ENCODE measurements at places on chromosomes 5 and 9.

- no peak for DNase-seq
These were observed 568.7 kb upstream of the ADAMTS16 start for GRCh38 chr5:4571248-4571948.

DNA sequence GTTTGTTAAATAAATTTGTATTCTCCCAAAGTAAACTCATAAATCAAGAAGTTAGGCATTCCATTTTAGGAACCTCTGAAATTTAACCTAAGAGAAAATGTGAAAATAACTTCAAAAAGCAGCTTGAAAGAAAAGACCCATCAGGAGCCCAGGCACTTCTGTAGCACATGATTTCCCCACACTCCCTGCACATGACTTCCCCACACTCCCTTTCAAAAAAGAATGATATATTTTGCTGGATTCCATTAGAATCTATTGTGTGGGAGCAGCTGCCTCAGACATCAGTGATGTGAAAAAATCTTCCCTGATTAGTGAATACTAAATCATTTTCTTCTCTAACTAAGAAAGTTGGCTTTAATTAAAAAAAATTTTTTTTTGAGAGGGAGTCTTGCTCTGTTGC lies 83.3 kb downstream of the GLDC start:
- DNase-seq: no peak

DNA sequence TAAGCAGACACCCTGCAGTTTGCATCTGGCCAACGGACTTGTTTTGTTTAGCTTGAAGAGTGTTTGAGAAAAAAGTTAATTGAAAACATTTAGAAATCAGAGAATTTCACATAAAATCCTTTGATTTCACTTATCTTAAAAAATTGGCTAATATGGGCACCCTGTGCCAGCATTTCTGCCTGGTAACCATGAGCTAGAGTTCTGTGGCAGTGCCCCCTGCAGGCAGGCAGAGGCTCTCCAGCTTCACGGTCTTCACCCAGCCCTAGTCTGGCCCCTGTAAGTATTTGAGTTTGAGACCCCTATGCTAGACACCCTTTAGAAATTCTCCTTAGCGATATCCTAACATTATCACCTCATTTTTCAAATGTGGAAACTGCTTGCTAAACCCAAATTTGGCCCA lies 18.8 kb upstream of the FANCC start:
- DNase-seq: no peak

DNA sequence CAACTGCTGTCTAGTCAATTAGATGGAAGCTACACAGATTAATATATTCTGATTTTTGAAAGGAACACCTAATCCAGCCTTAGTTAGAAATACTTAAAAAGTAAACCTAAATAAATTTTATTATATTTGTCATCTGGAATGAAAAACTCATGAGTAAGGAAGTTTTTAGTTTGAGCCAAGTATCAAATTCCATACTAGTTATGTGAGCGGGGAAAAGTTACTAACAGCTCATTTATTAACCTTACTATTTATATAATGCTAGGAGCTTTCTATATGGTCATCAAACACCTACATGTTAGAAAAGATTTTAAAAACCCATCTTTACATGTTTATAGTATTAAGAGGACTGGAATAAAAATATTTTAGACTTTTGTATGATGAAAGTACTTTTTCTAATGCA lies 41.6 kb upstream of the POU5F2 start:
- DNase-seq: no peak

- no peak for DNase-seq
These were observed 196.4 kb upstream of the PTGER4 start for GRCh38 chr5:40483316-40483715.

DNA sequence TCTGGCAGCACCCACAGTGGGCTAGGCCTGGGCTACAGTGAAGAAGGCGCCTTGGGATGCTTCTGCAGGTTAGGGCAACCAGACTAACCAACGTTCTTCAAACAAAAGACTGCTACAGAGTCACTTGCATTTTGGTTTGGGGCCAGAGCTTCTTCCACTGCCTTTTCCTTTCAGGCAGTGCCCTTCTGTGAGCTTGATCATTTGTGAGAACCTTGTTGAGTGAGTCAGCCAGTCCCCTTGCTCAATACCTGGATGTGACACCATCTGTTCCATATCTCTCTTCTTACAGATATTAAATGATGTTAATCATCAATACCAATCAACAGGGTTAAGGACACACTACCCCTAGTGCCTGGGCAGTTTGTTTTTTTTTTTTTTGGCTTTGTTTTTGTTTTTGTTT lies 46.5 kb upstream of the VDAC1 start:
- no peak for DNase-seq

DNA sequence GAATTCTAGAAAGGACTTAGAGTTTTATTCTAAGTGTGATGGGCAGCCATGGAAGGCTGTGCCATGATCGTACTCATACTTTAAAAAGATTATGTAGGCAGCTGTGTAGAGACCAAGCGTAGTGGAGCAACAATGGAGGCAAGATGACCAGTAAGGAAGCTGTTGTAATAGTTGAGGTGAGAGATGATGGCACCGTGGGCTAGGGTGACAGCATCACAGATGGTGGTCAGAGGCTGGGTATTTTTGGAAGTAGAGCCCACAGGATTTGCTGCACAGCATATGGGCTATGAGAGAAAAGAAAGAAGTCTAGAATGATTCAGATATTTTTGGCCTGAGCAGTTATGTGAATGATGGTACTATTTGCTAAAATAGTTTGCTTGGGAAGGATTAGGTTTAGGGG lies 7.7 kb downstream of the ARHGAP26 start:
- DNase-seq: no peak

GRCh38 chr5:152608458-152608857 lies 203.4 kb upstream of the NMUR2 start:
- DNase-seq: no peak

- DNase-seq: no peak
These were observed 351.2 kb downstream of the ZNF608 start for GRCh38 chr5:124395287-124395686.

DNA sequence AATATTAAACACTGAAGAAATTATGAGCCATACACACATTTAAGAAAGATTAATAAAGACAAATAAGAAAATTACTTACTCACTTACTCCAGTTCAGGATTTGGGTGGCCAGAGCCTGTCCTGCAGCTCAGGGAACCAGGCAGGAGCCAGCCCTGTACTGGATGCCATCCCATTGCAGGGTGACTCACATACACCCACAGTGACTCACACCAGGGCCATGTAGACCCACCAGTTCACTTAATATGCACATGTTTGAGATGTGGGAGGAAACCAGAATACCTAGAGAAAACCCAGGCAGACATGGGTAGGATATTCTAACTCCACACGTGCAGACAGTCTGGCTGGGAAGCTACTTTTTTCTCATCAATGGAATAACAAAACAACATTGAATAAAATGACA lies 49.6 kb upstream of the ADRB2 start:
- DNase-seq: no peak

DNA sequence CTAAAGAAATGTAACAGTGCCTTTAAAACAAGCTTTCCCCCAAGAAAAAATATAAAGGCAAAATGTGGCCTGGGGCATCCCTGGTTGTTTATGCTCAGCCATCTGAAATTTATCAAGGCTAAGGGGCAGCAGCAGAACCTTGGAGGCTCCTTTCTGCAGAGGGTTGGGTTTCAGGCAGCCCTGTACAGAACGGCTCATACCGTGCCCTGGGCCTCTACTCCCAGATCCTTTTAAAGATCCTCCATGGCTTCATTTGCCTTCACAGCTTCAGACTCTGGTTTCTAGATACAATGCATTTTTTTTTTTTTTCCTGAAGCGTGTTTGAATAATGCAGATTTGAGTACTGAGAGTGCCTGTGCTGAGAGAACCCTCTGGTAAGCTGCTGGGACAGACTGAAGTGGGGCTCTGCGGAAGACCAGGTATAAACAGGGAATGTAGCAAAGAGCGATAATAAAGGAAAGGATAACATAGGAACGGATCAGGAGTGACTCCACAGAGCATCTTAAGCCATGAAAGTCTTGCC lies 172.7 kb downstream of the DIRAS2 start:
- no peak for DNase-seq

GRCh38 chr5:89065919-89066318 lies 182.9 kb upstream of the MEF2C start:
- DNase-seq: no peak

GRCh38 chr5:33043343-33043997 lies 332.3 kb downstream of the NPR3 start:
- DNase-seq: no peak

DNA sequence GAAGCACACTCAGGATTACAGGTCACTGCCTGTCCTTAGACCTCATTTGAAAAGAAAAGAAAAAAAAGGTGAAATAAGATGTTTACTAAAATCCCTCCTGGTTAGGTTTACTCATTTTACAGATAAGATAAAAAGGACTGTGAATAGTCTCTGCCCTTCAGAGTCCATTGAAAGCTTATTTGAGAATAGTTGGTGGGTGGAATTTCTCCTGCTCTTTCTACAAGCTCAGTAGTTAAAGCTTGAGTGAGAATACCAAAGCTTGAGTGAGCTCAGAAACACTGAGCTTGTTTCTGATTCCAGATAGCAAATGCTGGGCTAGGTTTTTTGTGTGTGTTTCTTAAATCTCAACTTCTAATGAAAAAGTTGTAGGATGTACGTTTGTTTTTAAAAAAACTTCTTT lies 106.7 kb downstream of the SLF1 start:
- no peak for DNase-seq

DNA sequence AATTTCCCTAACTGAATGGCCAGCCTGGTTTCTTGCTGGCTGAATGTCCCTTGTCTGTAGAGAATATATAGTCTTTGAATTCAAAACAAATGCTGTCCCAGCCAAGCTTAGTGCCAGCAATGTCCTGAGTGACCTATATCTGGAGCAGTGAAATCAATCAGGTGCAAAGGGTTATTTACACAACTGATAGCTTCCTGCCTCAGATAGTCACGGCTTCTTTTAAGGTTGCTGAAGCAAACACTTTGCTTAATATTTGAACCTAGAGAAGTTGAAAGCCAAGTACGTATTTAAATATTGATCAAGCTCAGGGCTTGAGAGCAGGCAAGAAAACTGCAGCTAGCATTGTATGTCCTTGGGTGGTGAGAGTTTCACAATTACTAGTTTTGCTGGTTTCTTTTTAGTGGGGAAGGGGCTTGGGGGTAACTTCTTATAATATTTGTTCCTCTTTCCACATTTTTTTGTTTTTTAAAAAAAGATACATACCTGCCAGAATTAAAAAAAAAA lies 2.0 kb upstream of the ARHGEF28 start:
- DNase-seq: no peak

DNA sequence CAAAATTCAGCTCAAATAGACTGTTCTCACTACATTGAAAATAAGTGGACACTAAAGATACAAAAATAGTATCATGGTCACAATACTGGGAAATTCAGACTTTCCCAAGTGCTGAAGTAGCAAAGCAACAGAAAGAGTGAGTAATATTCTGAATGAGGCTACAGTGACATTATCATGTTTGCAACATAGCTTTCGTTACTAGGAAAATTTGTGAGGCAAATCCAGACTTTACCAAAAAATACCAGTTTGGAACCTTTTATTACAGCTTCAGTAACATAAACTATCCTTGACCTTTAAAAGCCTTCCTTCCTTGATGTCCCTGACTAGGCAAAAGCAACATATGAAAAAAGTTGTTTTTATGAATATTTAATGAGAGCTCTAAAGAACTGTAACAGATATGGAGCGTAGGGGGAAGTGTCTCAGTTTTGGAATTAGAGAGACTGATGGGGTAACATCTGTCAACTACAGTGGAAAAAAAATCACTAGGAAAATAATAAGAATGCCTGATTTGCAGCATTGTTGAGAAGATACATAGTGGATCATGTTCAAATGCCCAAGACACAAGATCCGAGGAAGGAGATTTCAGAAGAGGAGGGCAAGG lies 312.9 kb downstream of the ADGRV1 start:
- no peak for DNase-seq

DNA sequence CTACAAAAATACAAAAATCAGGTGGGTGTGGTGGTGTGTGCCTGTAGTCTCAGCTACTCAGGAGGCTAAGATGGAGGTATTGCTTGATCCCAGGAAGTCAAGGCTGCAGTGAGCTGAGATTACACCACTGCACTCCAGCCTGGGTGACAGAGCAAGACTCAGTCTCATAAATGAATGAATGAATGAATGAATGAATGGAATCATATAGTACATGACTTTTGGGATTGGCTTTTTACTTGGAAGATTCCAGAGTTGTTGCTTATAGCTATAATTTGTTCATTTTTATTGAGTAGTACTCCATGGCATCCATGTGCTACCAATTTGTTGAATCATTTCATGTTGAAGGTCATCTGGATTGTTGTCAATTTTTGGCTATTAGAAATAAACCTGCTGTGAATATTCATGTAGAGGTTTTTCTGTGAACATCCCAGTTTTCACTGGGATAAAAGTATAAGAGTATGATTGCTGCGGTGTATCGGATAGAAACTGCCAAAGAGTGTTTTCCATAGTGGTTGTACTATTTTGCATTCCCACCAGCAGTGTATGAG lies 19.9 kb downstream of the ERBIN start:
- DNase-seq: no peak

DNA sequence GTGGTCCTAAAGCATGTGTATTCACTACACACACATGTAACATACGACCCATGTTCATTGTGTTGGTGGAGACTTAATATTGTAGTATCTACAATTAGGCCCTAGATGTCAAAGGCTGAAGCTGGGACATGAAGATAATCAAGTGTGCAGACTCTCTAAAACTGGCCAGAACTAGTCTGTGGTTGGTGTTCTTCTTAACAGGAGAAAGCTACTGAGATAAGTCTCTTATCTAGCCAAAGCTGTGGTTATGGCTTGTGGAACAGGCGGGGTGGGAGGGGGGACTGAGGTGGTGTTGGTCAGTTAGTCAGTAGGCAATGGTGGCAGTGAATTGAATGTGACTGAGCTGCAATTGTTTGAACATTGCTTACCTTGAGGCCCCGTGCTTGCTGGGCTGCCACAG lies 112.7 kb upstream of the SLC24A2 start:
- no peak for DNase-seq

- DNase-seq: no peak
These were observed 667.2 kb downstream of the TLE1 start for GRCh38 chr9:81022177-81022576.

DNA sequence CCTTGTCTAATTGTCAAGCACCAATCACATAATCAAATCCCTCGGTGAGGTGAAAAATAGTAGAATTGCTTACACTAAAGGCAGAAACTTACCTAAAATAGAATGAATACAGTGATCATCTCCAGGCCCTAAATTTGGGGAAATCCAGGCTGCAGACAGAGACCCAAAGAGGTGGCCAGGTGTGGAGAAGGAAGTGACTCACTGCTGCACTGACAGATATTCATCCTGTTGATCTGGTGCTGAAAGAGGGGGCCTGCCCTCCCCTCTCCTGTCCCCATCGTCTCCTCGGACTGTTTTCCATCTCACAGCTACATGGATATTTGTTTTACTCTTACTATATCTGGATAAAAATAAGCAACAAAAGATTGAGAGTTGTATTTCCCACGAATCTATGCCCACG lies 15.9 kb downstream of the OR2Y1 start:
- no peak for DNase-seq
